T-helper 9 cell (primary cell): ENCODE measurements at places on chromosomes 5 and 9.

GRCh38 chr5:172443441-172444109 lies 10.8 kb downstream of the SH3PXD2B start:
- DNase-seq = no peak

DNA sequence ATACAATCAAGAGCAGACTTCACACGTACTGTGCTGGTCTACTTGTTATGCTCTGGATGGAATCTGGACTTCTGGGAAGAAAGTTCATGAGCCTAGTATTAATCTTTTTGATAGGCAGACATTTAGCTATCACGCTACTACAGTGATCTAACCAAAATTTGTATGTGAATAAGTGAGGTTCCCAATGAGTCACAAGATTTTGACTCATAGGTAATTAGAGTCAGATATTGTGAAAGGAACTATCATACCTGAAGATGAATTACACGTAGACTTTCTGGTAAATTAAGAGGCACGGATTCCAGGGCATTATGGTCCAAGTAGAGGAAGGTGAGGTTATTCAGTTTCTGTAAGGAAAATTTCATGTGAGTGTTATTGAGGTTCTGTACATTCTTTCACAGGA lies 18.4 kb downstream of the OGN start:
- no peak for DNase-seq

- DNase-seq = no peak
Measured at GRCh38 chr5:171659896-171660295, 125.7 kb upstream of the SMIM23 start.

GRCh38 chr5:64786372-64786771 lies 17.6 kb downstream of the CWC27 start:
- DNase-seq = no peak

DNA sequence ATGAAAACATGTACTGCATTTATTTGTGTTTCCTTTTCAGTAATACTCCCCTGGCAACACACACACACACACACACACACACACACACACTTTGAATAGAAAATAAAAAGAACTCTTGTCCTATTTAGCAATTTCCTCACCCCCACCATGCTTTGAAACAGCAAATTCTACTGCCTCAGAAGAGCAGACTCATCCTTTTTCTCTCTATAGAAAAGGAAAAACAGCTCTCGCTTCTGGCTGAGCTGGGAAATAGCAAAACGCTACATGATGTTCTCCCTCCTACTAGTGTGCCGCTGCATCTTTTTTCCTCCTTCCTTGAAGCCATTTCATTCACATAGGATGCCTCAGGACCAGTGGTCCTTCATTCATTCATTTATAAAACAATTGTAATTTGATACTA lies 453.6 kb downstream of the CSNK1G3 start:
- DNase-seq = no peak

- DNase-seq = no peak
Measured at GRCh38 chr5:128770907-128771306, 194.4 kb upstream of the SLC27A6 start.

DNA sequence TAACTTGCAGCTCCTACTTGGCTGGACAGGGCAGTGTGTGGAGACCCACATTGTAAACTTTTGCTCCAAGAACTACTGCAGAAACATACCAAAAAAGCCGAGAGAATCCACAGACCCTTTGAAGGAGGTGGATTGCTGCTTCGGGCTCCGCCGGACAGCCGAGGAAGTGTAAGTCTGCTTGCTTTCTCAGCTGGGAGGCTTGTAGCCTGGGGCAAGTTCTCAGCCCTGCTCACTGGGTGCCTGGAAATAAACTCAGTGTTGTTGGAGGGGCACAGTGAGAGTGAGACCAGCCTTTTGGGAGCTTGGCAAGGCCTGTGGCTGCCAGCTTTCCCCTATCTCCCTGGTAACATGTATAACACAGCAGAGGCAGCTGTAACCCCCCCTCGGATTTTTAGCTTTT lies 215.6 kb downstream of the SYK start:
- no peak for DNase-seq

DNA sequence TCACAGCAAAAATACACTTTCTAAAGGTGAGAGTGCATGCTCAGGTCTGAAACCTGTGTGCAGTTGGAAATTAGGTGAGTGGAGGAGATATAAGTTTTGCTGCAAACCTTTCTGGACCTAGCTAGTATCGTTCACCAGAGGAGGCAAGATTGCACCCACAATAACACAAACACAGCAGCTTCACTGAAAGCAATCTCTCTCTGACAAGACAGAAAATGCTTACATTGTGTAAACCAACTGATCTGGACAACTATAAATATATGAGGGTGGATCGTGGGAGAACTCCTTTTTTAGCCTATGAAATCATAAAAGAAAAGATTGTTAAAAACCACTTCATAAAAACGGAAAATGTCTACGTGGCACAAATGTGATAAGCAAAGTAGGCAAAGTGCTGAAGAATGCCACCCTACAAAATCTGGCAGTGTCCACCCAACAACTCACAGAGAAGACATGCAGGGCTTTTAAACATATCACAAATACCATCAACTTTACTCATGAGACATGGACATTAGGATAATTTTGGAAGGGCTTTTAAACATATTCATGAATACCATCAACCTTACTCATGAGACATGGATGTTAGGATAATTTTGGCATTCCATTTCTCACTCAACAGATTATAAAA lies 134.3 kb downstream of the CDH18 start:
- no peak for DNase-seq

DNA sequence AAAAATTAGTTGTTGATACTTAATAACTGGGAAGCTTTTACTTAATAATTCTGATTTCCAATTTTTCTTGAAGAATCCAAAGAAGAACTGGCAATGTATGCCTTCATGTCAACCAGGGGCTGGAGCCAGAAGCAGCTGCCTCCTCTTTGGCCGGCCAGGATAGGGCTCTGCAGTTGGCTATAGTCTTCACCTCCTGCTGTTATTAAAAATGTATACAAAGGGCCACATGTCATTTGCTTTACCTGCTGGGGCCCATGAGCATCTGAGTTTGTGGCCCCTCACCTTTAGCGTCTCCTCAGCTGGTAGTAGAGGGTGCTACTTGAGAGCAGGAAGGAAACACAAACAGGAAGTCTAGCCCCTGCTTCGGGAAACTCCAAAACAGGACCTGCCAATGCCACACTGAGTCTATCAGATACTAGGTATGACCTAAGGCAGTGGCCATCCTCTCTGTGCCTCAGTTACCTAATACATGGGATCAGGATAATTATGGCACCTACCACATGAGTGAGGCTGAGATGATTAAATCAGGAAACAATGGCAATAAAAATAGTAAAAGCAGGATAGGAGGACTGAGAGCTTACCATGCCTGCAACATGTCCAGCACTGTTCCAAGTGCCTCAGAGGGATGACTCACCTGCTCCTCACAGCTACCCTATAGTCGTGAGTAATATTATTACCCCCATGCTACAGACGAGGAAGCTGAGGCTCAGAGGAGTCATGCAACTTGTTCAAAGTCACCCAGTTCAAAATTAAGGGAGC lies 21.3 kb downstream of the CCDC69 start:
- DNase-seq = no peak

- DNase-seq = no peak
Measured at GRCh38 chr5:64653766-64654560, 36.3 kb upstream of the SHISAL2B start.

- DNase-seq = no peak
Measured at GRCh38 chr9:127500399-127500798, 49.1 kb downstream of the LRSAM1 start.

GRCh38 chr9:14104496-14104895 lies 209.4 kb downstream of the NFIB start:
- DNase-seq = no peak

- DNase-seq = no peak
Measured at GRCh38 chr5:138873466-138874221, 1.5 kb downstream of the LRRTM2 start.

GRCh38 chr9:114931407-114931806 lies 1.0 kb upstream of the TNFSF8 start:
- DNase-seq = no peak

GRCh38 chr5:54580997-54581811 lies 63.6 kb downstream of the SNX18 start:
- no peak for DNase-seq

GRCh38 chr5:174503461-174504265 lies 220.7 kb upstream of the MSX2 start:
- no peak for DNase-seq

GRCh38 chr5:136332223-136333015 lies 32.9 kb downstream of the TRPC7 start:
- no peak for DNase-seq

GRCh38 chr9:17116400-17116837 lies 18.4 kb upstream of the CNTLN start:
- no peak for DNase-seq

- no peak for DNase-seq
Measured at GRCh38 chr9:85658716-85659115, 83.0 kb downstream of the AGTPBP1 start.

DNA sequence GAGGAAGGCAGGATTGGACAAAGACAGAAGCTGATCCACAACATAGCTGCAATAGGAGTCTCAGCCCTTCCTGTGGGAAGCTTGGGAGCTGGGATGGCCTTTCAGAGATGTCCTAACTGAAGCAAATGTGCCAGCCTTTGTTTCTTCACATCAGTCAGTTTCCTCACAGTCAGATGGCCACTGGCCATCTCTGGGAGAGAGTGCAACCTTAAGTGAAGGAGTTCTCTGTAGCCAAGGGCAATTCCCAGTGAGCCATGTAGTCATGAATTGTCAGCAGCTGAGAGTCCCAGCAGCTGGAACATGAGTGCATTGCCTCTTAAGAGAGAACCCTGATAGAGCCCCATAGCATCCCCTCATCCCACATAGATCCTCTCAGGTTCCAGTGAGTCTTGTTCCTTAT lies 89.1 kb upstream of the LIFR start:
- DNase-seq = no peak

- DNase-seq = no peak
Measured at GRCh38 chr9:31699836-31700235, 684.6 kb upstream of the ACO1 start.

- DNase-seq = no peak
Measured at GRCh38 chr5:108711898-108712297, 35.8 kb upstream of the FER start.

GRCh38 chr5:117568622-117569021 lies 994.0 kb upstream of the SEMA6A start:
- no peak for DNase-seq

DNA sequence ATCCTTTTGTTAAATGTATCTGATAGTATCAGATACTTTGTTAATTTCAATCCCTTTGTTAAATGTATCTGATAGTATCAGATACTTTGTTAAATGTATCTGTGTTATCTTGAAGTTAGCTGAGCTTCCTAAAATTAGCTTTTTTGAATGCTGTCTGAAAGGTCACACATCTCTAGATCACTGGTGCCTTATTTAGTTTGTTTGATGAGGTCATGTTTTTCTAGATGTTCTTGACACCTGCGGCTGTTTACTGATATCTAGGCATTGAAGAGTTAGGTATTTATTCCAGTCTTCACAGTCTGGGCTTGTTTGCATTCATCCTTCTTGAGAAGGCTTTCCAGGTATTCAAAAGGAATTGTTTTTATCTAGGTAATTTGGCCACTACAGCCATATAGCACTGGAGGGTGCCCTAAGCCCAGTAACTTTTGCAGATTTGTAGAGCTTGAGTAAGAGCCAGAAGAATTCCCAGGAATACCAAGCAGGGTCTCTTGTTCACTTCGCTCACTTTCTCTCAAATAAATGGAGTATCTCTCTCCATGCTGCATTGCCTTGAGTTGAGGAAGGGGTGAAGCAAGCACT lies 435.4 kb upstream of the GRAMD2B start:
- no peak for DNase-seq
